ENCODE measurements at places on chromosomes 4 and X.

DNA sequence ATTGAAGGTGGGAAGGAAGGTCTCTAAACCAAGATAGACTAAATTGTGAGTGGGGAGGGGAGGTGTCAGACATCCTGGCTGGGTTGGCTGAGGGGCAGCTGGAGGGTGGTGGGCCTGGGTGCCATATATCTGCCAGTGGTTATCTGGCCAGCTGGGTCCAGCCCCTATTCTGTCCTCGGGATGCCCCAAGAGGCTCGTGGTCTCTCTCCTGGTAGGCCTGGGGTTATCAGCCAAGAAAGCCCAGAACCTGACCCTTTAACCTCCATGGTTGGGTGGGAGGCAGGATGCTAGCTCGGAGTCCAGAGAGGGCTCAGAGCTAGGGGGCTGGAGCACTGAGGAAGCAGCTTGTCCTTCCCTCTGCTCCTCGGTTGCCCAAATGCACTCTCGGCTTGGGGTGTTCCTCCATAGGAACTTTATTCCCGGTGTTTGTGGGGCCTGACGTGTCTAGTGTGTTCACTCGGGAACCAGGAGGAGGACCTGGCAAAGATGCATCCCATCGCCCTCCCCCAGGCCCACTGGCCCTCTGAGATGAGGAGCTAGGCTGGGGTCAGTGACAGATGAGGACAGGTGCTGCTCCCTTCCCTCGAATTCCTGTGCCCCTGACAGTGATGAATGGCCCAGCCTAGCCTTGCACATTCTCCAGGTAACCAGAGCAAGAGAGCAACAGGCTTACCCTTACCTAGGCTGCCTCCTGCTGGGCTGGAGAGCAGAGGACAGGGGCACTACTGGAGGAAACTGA lies 5.2 kb upstream of the EFNB1 start:
- DNase-seq = no peak

GRCh38 chrX:57583477-57583876 lies 8.3 kb upstream of the ZXDB start:
- no peak for DNase-seq

GRCh38 chr4:145656156-145656555 lies 23.8 kb upstream of the C4orf51 start:
- no peak for DNase-seq

GRCh38 chr4:41297832-41298231 lies 41.1 kb downstream of the UCHL1 start:
- DNase-seq = no peak

DNA sequence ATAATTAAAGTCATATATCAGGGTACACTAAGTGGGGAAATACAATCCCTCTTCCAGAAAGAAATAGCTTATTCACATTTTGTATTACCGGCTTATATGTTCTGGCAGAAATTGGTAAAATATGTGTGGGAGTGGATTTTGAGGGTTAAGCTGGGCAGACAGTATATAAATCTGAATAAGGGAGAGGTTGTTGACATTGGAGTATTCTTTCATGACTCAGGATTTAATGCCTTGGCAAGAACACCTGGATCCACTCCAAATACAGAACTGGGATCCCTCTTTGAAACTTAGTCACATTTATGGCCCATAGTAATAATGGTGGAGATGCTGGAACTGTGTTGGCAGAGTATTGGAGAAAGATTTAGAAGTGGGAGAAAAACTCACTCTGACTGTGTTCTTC lies 54.3 kb upstream of the TET2 start:
- no peak for DNase-seq

- no peak for DNase-seq
These were observed 11.4 kb downstream of the L1CAM start for GRCh38 chrX:153874366-153875125.

DNA sequence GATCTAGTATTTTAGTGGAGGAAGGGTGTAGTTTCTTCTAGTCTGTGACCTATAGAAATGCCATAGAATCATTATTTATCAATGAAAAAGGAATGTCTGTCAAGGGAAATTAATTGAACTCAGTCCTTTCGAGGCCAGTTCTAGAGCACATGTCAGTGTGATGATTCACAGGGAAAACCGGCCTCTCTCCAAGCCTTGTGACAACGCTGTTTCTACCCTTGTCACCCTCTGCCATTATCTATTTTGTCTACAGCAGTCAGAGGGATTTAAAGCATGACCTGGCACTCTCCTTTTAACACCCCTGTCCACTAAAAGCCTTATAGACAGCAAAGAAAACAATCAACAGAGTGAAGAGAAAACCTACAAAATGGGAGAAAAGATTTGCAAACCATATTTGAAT lies 119.8 kb downstream of the DRD5 start:
- DNase-seq = no peak

GRCh38 chr4:153645183-153645582 lies 38.9 kb upstream of the TLR2 start:
- DNase-seq = no peak

DNA sequence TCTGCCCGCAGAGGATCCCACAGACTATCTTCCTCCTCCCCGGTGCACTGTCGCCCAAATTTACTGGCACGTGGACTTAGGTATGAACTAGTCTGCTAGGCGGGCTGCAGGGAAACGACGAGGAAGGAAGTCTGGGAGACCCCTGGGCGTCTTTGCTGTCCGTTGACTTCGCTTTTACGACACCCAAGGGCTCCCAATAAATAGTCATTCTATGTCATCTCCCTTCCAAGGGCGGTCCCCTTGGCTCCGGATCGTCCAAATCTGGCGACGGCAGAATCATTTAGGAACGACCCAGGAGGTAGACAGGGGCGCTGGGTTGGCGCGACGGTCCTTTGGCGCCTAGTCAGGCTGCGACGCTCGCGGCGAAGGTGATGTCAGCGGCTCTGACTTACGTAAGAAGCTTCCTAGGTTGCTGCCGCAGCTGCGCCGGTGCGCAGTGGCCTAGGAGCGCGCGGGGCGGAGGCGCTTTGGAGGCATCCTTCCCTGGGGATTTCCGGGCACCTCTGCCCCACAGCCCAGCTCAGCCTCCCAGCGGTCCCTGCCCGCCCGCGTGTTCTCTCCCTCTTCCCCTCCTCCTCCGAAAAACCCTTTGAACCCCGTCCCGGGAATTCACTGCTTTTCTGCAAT lies 2.2 kb downstream of the NHS start:
- no peak for DNase-seq

GRCh38 chr4:38814386-38814785 lies 9.8 kb upstream of the TLR1 start:
- DNase-seq = no peak

- DNase-seq = no peak
These were observed 18.4 kb upstream of the AFF1 start for GRCh38 chr4:86916392-86916791.

- DNase-seq = no peak
These were observed 16.8 kb downstream of the REPS2 start for GRCh38 chrX:16963216-16963615.

GRCh38 chrX:46180258-46180687 lies 364.9 kb downstream of the ZNF674 start:
- DNase-seq = no peak

GRCh38 chr4:84848432-84848831 lies 118.1 kb downstream of the WDFY3 start:
- no peak for DNase-seq

- no peak for DNase-seq
These were observed 30.7 kb upstream of the CLCN4 start for GRCh38 chrX:10126044-10126443.

GRCh38 chr4:184821242-184821641 lies 4.5 kb downstream of the ACSL1 start:
- DNase-seq = no peak

- DNase-seq = no peak
These were observed 15.1 kb upstream of the MAD2L1 start for GRCh38 chr4:120081726-120082125.

GRCh38 chr4:26081795-26082498 lies 167.9 kb downstream of the SMIM20 start:
- DNase-seq = no peak

DNA sequence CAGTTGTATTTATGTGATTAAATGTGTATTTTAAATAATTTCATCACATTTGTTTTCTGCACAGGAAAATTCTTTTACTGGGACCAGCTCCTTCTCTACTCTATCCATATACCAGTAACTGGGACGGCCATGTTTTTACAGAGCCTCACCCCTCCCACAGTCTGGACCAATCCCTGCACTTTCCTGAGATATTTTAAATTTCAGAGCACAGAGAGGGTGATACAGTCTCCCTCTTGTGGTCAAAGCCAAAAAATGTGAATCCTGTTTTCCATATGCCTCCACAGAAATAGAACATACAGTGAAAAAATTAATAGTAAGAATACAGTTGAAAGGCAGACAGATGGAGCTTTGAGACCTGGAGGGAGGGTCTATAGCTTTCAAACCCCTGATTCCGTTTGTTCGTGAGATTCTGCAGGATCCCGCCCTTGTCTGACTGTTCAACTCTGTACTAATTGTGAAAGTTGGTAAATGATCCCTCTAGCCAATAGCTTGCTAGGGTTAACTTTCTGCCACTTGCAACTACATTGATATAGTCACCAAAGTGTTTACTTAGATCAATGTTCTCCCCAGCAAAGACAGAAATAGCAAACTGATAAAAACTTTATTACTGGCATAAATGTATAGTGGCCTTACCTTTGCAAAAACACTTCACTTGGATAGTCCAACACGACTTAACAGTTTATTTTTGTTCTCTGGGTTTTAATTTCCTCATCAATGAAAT lies 172.2 kb downstream of the PPARGC1A start:
- no peak for DNase-seq

DNA sequence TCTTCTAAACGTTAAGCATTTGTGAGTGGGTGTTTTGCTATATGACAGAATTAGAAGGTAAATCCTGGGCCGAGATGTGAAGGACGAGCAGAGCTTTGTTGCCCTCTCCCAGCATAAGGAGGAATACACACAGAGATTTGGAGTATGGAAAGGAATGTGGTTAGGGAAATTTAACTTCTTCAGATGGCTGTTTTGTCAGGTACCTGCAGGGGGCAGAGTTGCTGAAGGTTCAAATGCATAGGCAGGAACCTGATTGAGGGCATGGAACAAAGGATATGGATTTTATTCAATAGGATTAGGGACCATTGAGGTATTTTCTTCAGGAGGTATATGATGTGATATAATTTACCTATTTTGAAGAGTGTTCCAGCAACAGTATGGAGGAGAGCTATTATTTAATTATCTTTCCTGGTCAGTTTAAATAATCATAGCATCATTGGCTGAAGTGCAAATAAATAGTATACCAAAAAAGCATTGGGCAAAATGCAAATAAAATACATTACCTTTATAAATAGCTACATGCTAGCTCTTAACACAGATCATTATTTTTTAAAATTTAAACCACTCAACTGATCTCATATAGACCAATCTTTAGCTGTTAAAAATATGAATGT lies 143.6 kb downstream of the SLIT2 start:
- DNase-seq = no peak

DNA sequence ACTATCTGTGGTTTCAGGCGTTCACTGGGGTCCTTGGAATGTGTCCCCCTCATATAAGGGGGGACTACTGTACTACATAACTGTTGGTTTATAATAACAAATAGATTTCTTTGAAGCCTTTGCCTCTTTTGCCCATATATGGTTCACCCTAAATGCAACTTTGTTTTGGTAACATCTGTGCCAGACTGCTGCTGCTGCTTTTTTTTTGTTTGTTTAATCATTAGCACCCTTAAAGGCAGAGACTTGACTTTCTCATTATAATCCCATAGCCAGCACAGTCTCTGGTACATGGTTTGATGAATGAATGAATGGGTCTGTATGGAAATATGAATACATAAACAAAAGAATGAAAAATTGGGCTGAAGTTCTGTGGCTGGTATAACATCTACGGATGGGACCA lies 80.2 kb upstream of the LHFPL1 start:
- no peak for DNase-seq

DNA sequence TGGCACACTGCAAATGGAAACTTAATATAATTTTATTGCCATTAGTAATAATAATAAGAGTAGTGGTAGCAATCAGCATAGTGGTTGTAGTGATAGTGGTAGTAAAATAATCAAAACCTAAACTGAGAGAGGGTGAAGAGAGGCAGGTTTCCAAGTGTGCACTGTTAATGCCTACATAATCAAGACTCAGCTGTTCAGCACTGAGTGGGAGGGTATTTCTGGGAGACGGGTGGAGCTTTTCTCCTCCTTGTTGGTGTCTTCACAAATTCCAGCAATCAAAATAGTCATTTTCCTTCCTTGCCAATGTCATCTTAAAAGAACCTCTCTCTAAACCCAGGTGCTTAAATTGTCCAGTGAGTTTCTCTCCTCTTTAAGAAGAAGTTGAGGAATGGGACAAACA lies 18.6 kb downstream of the CCDC149 start:
- DNase-seq = no peak

- no peak for DNase-seq
These were observed 325.3 kb upstream of the FTHL17 start for GRCh38 chrX:31397119-31397518.

DNA sequence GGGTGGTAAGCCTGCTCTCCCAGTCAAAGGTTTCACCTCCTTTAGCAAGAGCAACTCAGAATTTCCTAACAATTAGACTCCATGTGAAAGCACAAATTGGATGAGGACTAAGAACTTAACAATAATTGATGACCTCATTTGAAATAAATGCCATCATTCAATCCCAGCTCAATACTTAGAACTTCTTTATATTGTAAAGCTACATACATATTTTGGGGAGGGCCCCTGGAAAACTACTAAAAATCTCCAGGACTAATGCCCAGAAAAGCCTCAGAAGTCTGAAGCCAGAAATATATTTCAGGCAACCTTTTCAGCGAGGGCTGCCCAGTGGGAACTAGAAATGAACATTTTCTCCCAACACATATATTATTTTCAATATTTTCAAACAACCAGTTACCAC lies 38.1 kb downstream of the AMOT start:
- DNase-seq = no peak

GRCh38 chr4:76659103-76659490 lies 224.1 kb downstream of the SHROOM3 start:
- DNase-seq = no peak

DNA sequence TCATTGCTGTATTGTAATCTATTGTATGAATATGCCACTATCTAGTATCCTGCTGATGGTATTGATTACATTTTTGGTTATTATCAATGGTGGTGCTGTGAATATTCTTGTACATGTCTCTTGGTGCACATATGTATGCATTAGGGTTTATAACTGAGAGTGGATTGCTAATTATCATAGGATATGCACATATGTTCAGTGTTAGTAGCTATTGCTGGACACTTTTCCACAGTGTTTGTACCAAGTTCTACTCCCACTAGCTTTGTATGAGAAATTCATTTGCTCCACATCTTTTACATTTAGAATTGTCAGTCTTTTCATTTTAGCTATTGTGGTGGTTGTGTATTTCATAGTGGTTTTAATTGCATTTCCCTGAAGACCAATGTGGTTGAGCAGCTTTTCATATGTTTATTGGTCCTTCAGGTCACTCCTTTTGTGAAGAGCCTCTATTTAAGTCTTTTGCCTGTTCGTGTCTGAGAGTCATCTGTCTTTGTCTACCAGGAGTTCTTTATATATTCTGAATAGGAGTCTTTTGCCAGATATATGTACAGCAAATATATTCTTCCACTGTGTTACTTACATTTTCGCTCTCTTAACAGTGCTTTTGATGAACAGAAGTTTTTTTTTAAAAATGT lies 87.1 kb downstream of the TBC1D19 start:
- DNase-seq = no peak

DNA sequence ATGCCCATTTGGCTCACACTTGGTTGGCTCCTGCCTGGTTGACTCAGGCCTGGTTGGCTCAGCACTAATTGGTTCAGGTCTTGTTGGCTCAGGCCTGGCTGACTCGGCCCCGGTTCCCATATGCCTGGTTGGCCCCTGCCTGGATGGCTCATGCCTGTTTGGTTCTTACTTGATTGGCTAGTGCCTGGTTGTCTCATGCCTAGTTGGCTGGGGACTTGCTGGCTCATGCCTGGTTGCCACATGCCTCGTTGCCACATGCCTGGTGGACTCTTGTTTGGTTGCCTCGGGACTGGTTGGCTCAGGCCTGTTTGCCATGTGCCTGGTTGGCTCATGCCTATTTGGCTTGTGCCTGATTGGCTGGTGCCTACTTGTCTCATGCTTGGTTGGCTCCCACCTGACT lies 103.7 kb downstream of the APOOL start:
- peak; percentile 2 for DNase-seq

Measured in cerebellar nuclear complex (tissue), 1 donor.